ENCODE measurements at places on chromosomes 7 and 10.

DNA sequence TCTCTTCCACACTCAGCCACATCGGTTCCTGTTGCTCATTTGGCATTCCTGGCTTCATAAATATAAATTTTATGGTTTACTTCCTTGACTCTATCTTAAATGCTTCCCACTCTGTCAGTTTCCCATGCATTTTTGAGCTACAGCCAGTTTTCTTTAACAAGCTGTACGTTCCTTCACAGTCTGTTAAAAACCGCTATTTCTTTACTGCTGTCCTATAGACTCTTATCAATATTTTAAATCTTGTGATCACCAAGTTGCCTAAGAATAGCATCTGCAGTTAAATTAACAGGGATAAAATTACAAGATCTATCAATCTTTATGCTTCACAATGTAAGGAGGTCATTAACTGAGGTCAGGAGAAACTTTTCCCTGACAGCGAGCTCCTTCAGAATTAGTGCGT, 103.1 kb upstream of the RHOBTB1 start:
- no peak for DNase-seq

- no peak for DNase-seq
Measured at GRCh38 chr10:13788320-13788600, 201.5 kb downstream of the PRPF18 start.

GRCh38 chr7:132666774-132667172, 90.5 kb upstream of the PLXNA4 start:
- no peak for DNase-seq

DNA sequence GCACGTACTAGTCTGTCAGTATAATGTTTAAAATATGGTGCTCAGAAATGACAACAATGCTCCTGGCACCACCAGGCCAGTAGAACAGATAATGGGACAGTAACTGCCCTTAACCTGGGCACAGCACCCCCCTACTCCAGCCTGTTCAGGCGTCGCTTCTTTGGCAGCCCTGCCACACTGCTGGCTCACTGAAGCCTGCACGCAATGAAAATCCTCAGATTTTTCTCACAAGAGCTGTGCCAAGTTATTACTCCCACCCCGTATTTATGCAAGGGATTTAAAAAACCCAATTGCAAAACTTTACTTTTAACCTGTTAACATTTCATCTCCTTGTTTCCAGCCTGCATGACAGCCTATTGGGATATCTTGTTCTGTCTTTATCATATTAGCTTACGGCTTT, 56.6 kb upstream of the LAMB1 start:
- no peak for DNase-seq

- no peak for DNase-seq
Measured at GRCh38 chr10:65892284-65892683, 1033.6 kb upstream of the LRRTM3 start.

GRCh38 chr7:159156436-159157245, 12.0 kb upstream of the VIPR2 start:
- DNase-seq: no peak

GRCh38 chr10:36591436-36591835, 534.0 kb upstream of the ANKRD30A start:
- no peak for DNase-seq

DNA sequence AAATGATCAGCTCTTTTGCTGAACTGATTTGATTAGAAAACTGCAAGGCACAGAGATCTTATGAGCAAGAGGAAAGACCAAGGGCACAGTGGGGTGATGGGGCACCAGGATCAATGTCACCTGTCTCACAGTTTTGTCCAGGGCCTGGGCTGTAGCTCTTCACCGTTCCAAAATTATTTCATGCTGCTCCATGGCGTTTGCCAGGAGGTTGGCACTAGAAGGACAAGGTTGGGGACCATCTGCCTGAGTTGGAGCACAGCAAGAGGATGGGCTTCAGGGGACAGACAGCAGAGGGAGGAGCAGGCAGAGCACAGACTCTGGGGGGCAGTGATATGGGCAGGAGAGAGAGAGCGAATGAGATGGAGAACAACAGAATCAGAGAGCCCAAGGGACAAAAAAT, 17.5 kb upstream of the FRA10AC1 start:
- no peak for DNase-seq

- no peak for DNase-seq
Measured at GRCh38 chr7:103564416-103564815, 118.4 kb upstream of the SLC26A5 start.

- no peak for DNase-seq
Measured at GRCh38 chr7:156829669-156830336, 63.2 kb downstream of the LMBR1 start.

DNA sequence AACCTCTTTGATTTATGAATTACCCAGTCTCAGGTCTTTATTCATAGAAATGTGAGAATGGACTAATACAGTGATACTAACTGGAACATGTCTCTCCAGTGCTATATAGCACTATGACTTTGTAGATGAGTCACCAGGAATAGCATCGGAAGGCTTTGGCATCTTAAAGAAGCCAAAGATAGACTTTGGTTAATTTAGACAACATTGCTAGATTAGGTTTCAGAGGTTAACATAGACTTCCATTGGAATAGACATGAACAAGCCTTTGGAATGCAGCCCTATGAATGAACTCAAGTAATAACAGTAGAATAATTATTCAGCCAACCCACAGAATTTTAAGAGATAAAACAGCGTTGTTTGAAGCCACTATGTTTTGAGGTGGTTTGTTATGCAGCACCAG, 169.2 kb downstream of the HGF start:
- no peak for DNase-seq

DNA sequence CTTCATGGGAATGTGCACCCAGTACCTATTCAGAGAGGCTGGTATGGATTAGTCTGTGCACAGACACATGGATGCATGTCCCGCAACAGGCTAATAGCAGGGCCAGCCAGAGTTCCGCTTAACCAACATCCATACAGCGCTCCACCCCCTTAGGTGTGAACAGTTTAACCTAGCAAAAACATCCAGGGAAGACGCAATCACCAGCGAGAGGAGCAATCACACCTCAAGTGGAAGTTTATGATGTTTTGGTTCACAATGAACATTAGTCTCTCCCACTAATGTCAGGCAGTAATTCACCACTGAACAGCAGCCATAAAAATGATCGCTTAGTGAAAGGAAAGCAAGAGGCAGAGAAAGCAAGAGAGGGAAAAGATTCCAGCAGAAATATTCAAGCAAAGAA, 91.1 kb downstream of the PLXNA4 start:
- DNase-seq: no peak

DNA sequence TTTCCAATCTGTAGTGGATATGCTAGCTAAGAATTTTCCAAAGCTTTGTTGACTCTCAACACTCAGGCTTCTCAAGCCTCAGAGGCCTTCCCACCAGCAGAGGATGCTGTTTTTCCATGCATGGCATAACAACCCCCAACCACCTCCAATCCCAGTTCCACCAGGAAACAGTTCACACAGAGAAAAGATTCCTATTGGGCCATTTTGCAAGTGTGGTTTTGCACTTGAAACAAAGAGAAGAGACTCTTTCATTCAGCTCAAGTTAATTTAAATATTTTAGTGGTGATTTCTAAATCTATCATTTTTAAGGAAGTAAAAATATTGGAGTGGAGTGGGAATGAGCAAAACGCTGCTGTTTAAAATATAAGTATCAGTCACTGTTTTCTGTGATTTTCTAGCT, 105.6 kb upstream of the COL1A2 start:
- no peak for DNase-seq

GRCh38 chr10:22369434-22370072, 24.3 kb downstream of the SPAG6 start:
- DNase-seq: no peak

DNA sequence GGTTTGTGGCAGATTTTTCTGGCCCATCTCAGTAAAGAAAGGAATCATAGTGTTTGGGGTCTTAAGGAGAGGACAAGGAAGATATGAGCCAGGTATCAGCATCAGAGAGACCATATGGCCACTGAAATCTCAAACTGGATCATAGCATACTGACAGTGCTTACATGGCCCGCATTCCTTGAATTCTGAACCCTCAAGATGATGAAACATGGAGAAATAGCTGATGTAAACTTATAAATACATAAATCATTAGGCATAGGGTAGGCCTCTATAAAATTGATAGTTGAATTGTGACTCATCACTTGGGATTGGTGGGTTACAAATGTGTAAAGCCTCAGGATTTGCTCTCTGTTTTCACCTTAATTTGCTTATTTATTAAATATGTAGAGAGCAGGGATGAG, 688.5 kb downstream of the CNTNAP2 start:
- no peak for DNase-seq

DNA sequence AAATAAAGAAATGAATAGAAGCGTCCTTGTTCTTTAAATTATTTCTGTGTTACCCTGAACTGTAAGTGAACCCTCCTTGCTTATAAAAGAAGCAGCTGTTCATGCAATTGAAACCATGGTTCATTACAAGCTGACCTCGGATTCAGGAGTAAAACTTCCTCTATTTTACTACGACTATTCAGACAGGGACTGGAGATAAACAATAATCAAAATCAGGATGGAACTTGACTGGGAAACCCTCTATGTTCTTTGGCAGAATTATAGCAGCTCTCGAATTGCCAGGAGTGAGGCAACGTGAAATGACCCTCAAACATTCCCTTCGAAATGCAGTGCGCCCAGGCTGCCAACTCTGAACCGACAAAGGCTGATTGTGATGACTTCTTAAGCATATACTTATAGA, 172.1 kb downstream of the CYP26A1 start:
- no peak for DNase-seq

DNA sequence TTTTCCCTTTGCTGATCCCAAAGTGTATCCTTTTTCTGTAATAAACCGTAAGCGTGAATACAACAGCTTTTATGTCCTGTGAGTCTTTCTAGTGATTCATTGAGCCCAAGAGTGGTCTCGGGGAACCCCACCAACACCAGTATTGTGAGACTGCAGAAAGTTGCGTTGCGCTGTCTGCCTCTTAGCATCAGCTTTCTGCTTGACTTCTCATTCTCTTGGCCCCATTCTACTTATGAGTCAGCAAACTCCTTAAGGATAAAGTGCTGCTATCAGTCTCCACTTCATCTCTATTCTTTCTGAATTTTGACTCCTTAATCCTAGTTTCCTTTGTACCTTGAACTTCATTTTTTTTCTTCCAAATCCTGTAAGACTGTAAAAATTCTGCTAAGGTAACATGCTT, 184.3 kb upstream of the MBL2 start:
- DNase-seq: no peak

DNA sequence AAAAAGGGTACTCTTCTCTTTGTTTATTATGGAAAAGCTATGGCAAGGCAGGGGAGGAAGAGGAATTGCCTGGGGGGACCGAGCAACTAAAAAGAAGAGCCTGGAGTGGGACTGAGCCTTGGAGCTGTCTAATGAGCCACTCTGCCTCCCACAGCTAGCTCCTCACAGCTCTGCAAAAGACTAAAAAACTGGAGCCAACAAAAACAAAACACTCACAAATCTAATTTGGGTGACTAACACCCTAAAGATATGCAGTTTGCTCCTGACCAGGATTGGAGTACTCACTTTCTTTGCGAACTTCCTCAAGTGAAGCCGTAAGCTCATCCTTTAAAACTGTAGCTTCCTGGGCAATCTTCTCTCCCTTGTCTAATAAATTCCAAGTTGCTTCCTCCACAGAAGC, 89.4 kb downstream of the CTNNA3 start:
- no peak for DNase-seq

GRCh38 chr7:139613971-139614411, 90.5 kb downstream of the CLEC2L start:
- no peak for DNase-seq

DNA sequence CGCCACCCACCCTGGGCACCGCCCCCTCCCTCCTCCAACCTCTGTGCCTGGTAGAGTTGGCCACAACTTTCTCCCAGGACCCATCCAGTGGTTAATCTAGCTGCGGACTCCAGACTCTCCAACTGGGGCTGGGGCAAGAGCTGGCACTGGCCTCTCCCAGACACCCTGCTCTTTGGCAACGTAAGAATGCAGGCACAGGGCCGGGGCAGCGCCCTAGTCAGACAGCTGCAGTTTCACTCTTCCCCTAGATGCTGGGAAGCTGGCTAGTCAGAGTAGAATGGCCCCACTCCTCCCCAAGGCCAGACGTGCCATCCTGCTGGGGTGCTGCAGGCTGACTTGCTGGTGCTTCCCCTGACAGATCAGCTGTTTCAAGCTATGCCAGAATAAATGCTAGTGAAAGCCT, 22.1 kb downstream of the HSPA12A start:
- no peak for DNase-seq

DNA sequence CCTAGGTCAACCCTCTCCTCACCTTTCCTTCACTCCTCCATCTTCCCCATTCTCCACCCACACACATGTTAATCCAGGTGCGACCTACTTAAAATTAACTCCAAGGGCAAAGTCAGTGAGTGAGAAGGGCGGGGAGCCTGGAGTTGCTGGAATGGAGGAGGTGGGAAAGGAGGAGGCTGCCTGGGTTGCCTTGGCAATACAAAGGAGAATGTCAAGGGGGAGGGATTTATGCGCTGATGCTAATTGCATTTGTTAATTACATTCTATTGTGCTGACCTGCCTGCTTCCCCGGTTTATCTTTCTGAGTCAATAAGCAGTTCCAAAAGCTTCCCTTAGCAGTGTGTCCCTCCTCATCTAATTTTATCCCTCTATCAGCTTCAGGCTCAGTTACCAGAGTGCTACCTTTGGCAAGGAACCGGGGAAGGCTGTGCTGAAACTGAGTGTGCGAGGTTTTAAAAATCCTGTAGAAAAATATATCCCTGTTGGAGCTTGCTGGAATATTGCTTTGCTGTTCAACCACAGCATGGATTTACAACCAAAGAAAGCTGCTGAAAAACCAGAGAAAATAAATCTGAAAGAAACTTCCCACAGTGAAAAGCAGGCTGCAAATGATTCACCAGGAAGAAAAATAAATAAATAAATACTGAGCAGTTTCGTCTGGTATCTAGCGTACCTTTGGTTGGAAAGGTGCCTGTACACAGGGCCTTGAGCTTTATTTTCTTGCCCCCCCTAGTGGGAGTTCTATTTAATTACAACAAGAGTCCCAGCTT, 113.2 kb upstream of the DGKB start:
- no peak for DNase-seq

GRCh38 chr10:126955396-126955795, 50.2 kb downstream of the DOCK1 start:
- DNase-seq: no peak

DNA sequence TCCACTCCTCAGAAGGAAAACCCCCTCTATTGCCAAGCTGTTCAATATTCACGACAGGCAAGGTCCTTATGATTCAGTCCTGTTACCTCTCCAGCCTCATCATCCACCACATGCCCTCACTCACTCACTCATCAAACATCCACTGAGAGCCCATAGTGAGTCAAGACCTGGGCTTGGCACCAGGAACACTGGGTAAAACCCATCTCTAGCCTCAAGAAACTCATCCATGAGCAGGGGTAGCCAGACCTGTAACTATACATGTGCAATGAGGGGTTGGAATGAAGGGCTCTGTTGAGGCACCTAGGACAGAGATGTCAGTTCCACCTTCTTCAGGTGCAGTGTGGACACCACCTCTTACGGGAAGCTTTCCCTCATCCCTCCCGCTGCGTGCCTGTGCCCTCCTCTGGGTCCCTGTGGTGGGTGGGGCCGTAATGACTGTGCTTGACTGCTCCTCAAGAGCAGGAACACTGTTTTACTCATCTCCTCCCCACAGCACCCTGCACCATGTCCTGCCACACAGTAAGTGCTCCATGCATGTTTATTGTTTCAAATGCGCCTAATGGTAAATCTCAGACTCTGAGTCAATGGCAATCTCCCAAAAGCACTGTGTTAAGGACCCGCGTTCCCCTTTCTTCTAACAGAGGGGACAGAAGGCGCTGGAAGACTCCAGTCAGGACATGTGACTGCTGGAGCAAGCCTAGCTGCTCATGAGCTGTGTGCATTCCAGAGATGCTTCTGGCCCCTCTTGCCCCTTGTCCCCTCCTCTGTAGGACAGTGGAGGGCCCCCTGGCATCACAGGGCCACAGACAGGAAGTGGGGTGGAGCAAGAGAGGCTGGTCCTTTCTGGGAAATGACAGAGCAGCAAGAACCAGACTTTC, 95.4 kb downstream of the HIPK2 start:
- no peak for DNase-seq

Measured in stimulated activated CD8-positive, alpha-beta memory T cell treated with anti-CD3 and anti-CD28 coated beads, Interleukin-4, amount 100 ng/mL, for 4 hours (primary cell).